Endothelial cell (in vitro differentiated cells): ENCODE measurements at places on chromosomes 6 and 20.

DNA sequence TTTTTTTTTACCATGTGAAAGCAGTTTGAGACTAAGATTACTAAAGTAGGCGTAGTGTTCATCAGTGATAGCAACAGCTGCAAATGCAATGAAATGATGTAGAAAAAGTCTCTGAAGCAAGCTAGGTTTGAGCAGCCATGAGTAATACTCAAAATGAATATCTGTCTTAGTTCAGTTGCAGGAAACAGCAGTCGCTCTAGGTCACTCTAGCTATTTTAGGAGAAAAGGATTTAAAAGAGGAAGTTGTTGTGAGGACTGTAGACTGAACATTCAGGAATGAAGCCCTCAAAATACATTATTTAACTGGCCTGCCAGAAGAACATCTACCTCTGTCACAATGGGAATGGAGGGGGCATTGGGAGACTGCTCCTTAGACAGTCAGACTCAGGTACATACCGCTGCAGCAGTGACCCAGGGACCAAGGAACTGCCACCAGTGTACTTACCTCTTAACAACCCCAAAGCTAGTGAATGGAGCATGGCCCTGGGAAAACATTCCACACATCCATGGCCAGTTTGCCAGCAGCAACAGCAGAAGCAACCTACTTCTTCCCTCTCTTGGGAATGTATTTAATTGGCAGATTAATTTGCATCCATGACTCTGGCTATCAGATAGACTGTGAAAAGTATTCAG lies 243.0 kb upstream of the KHDRBS2 start:
- DNase-seq: no peak

DNA sequence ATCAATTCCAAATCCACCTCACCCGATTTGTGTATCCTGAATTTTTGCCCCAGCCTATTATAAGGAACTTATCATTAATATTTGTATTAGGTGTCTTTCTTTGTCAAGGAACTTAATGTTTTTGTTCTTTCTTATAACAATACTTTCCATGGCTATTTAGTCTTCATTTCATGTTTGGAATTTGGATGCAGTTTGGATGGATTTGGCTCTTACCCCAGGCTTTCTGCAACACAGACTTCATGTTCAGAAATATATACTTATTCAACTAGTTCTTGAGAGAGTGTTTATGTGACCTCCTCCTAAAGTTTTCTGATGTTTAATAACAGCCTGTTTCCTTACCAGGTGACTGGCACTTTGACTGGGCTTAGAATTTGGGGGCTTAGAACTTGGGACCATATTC lies 35.9 kb upstream of the TOX2 start:
- DNase-seq: no peak

GRCh38 chr6:96702626-96703025 lies 134.7 kb downstream of the GPR63 start:
- DNase-seq: no peak

- peak; percentile 47 for DNase-seq
Measured at GRCh38 chr20:41734506-41734945, 116.3 kb upstream of the CHD6 start.

- no peak for DNase-seq
Measured at GRCh38 chr20:12924126-12924525, 84.6 kb upstream of the SPTLC3 start.

GRCh38 chr6:33927616-33928015 lies 123.8 kb upstream of the MLN start:
- DNase-seq: no peak

DNA sequence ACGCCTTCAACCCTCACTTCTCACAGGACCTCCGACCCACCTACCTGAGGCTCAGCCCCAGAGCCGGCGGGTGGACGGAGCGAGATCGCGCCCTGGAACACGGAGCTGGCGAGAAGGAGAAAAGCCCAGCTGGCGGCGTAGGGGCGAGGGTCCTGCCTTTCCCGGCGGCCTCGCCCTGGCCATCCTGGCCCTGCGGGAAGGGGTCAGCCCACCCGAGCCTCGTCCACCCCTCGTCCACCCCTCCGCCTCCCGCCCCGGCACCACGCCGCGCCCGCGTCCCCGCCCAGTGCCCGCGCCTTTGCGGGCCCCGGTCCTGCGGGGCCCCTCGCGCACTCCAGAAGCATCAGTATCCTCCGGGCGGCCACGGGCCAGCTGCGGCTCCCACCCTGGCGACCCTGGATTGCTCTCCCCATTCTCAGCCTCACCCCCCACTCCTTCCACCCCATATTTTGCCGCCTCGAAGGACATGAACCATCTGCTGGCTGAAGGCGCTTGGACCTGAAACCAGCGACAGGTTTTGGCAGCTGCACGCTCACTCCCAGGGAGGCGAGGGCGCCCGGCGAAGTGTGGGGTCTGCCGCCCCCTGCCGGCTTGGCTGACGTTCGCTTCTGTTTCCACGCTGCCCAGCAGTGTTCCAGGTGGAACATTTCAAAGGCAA lies 65.1 kb downstream of the PLG start:
- DNase-seq: peak; percentile 86

GRCh38 chr6:53358440-53359094 lies 9.8 kb upstream of the ELOVL5 start:
- no peak for DNase-seq

DNA sequence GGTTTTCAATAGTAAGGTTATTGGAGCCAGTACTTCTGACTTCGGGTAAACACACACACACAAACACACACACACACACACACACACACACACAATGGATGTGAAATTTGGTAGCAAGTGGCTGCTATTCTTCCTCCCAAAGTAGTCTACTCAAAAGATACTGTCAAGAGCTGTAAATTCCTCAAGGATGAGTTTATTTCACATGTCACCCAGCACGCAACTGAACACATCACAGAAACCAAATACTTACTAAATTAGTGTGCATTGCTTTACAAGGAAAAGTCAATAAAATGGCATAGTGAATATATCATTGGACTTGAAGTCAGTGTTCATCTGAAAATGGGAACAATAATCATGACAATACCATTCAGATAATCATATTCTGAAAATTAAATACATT lies 32.9 kb downstream of the MMUT start:
- DNase-seq: no peak

DNA sequence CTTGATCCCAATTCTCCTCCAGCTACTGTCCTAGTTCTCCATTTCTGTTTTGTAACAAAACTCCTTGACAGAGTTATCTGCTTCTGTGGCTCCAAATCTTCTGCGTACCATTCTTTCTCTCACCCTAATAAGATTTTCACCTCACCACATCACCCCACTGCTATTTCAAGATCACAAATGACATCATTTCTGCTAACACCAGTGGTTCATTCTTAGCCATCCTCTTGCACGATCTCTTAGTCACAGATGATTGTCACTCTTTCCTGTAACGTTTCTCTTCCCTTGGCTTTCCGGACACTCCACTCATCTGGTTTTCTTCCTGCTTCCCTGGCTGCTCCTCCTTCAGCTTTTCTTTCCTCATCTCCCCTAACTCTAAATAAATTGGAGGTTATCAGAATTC lies 56.8 kb upstream of the FABP7 start:
- no peak for DNase-seq

- no peak for DNase-seq
Measured at GRCh38 chr6:549906-550305, 107.0 kb downstream of the HUS1B start.

GRCh38 chr20:54474866-54475265 lies 527 bp upstream of the DOK5 start:
- no peak for DNase-seq

DNA sequence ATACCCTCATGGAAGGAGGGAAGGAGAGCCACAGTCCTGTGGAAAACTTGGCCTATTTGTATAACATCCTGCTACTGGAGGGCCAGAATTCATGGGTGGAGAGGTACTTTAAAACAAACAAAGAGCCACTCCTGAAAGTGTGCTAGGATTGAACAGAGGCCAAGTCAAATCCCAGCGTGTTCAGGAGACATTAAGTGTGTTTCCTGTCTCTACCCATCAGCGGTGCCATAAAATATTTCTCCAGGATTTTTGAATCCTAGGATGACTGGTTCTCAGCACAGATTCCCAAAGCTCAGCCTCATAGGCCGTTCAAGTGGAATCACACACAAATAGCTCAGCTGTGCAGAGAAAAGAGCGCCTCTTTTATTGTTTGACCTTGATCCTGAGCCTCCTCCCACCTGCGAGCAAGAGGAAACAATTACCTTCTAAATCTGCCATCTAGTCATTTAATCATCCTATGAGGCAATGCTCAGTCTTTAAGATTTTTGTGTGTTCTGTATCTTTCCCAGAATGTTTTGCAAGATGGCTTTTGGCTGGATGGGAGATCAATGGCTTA lies 31.8 kb upstream of the RALGAPA2 start:
- DNase-seq: no peak

GRCh38 chr6:149056777-149057463 lies 260.6 kb upstream of the TAB2 start:
- DNase-seq: no peak

DNA sequence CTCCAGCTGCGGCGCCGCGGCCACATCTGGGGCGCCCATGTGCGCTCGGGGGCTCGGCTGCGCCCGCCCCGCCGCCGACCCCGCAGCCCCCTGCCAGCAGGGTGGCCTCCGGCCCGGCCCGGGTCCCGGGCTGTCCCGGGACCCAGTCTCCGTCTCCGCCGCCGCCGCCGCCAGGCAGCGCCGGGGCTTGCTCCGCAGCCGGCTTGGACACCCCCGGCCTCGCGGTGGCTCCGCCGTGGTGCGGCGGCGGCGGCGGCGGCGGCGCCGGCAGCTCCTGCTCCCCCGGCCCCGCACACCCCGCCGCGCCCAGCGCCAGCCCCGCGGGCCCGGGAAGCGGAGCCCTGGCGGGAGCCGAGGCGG lies 219 bp downstream of the ISM1 start:
- DNase-seq: no peak

DNA sequence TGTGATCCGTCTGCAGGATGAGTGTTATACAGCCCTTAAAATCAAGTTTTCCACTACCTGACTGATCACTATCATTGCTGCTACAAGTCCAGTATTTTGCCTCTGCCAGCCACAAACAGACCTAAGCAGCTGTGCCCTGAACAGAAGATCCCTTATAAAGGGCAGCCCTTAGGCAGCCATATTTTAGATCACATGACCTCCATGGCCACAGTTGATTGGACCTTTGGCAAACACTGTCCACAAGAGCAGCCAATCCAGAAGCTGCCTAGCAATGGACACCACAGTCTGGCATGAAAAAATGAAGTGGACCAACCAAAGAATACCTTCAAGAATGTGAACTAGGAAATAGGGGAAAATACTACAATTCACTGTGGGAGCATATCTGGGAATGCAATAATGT lies 50.8 kb downstream of the MC3R start:
- no peak for DNase-seq

DNA sequence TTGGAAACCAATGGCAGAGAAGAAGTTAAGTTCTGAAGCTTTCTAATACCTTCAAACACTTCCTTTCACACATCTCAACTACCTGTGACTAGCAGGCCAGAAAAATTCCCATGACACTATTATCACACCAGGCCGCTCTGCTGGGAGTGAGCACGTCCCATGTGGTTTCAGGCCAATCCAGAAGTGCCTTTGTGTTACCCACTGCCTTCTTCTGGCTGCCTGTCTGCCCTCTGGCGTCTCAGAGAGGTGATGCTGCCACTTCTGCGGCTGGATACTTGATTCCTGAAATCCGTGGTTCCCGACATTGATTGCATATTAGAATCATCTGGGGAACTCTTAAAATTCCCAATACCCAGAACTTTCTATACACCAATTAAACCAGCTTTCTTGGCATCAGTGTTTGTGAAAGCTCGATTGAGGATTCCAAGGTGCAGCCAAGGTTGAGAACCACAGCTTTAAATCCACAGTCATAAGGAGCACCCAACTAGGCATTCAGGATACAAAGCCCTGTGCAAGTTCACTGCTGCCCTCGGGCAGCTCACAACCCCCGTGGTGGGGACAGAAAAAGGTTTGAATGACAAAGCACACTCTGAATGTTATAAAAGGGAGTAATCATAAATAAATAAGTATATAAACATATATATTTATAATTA lies 65.6 kb downstream of the STMND1 start:
- DNase-seq: peak; percentile 60

DNA sequence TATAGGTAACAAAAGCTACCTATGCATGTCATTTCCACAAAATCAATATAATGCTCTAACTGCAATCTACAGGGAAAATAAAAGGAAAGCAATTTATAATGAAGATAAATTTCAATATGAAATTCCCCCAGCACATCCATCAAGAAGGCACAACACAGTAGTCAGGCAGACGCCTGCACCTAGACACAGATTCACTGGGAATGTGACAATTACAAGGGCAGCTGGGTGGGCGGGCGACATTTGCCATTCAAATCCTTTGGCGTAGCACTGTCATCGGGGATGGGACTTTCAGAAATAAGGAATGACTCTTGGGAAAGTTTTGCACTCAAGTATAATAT lies 60.4 kb downstream of the SULF2 start:
- DNase-seq: no peak

DNA sequence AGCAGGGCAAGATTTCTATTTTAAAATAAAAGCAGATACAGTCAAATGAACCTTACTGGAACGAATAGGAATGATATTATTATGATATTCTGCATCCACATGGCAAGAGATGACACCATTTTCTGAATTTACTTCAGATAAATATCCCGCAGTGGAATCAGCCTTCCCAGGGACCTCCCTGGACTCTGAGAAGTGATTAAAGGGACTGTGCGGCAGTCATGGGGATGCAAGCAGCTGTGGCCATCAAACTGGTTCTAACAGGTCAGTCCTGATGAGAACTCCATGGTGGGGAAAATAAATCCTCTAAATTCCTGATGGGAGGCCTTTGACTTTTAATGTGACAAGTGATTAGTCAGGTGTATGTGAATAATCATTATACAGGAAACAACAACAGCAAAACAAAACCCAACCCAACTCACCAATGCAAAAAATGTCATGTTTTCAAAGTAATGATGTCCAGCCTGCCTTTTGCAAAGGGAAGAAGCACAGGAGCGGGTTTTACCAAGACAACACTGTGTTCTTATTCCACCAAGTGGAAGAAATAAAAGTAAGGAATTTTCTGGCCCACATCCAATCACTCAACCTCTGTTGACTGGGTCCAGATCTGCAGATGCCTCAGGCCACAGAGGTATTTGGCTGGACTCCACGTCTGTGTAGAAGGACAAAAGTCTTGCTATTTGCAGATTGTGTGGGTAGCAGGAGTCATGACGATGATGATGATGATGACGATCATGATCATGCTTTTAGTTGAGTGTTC lies 61.9 kb upstream of the CITED2 start:
- no peak for DNase-seq

DNA sequence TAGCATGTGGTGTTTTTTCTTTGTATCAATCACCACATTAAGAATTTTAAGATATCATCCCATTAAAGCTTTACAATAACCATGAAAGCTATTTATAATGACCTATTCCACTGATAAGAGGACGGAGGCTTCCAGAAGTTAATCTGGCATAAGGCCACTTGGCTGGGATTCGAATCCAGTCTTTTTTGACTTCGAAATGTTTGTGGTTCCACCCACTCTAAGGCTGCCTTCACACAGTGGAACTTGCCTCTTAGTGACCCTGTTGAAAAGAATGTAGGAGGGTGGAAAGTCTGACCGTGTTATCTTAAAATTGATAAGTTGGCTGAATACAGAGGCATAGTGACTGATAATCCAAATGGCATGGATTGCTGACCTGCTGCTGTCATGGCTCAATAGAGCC lies 959.7 kb downstream of the KIF16B start:
- no peak for DNase-seq

GRCh38 chr6:55758156-55758937 lies 117.0 kb downstream of the BMP5 start:
- no peak for DNase-seq

- no peak for DNase-seq
Measured at GRCh38 chr6:80548532-80548931, 442.1 kb downstream of the BCKDHB start.

GRCh38 chr20:53021934-53022333 lies 49.8 kb downstream of the TSHZ2 start:
- no peak for DNase-seq

- no peak for DNase-seq
Measured at GRCh38 chr6:7974938-7975763, 64.6 kb upstream of the TXNDC5 start.
